ENCODE measurements at places on chromosomes 16 and 17.
A peak's percentile ranks its signal among the peaks of the same experiment; 100 is the strongest.

DNA sequence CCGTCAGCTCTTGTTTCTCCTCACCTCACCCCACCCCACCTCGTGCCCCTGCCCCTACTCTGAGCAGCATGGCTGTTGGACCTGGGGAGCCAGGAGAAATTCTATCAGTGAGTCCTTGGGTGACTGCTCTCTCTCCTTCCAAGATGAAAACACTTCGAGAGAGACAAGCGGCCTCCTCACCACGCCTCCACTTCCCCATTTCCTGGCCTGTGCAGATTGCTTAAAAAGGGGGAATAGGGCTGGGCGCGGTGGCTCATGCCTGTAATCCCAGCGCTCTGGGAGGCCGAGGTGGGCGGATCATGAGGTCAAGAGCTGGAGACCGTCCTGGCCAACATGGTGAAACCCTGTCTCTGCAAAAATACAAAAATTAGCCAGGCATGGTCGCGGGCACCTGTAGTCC, 9.5 kb downstream of the DLX4 start:
- no peak overlapping the region for H3K4me3 ChIP-seq
- no peak overlapping the region for H3K27ac ChIP-seq
- H3K36me3 ChIP-seq = no peaks in the 10 kb centered on the region

DNA sequence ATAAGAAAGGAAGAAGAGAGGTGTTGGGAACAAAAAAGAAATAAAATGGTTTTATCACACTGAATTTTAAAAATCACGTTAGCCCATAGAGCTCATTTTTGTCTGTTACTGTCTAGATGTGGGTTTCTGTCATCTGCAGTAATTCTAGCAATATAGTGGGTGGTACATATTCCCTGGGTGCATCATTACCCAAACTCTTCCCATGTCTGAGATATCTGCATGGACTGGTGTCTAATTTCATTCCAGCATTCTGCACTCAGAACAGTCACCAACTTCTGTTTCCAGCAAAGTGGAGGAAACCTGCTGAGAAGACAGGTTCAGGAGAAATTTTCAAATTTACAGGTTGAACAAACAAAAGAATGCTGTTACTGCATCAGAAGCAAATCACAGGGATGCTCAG, 263.8 kb downstream of the CDH11 start:
- no peaks in the 10 kb centered on the region for H3K27me3 ChIP-seq
- no peaks in the 10 kb centered on the region for H3K4me1 ChIP-seq
- no peak for DNase-seq
- H3K27ac ChIP-seq = no peak overlapping the region
- no peaks in the 10 kb centered on the region for H3K36me3 ChIP-seq

DNA sequence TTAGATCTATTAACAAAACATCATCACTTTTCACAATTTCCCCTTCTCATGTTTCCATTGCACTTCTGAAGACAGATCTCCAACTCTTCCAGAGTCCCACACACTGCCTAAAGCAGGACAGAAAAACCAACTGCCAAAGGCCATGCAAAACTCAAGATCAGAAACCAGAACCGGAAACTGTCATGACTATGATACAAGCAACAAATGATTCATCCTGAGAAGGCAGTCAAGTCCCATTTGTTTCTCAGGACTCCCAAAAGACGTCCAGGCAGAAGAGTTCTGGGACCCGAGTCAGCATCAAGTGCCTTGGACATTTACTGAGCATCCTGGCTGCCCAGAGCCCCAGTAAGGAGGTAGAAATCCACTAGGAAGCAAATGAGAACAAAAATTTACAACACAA, 38.8 kb downstream of the ERN1 start:
- H3K4me1 ChIP-seq = peaks cover 4% of the 10 kb centered on the region
- no peaks in the 10 kb centered on the region for H3K36me3 ChIP-seq
- H3K4me3 ChIP-seq = no peak overlapping the region

DNA sequence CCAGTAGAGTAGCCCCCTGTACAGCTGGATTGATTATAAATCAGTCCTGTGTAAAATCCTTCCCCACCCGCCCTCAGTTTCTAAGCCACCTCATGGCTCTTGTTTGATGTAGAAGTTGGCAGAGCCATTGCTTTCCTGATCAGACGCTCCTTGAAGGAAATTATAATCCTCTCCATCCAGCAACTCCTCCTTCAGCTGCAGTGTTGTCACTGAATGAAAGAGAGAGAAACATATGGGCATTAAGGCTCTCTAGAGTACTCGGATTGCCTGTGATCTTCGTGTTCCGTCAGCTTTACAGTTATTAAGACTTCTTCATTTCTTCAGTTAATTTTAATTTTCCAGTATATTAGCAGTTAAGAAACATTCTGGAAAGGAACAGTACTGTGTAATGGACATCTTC, 14.3 kb downstream of the NME2 start:
- H3K27ac ChIP-seq = no peak overlapping the region
- no peak for DNase-seq
- no peak overlapping the region for H3K4me3 ChIP-seq
- H3K4me1 ChIP-seq = no peaks in the 10 kb centered on the region
- no peaks in the 10 kb centered on the region for H3K27me3 ChIP-seq

DNA sequence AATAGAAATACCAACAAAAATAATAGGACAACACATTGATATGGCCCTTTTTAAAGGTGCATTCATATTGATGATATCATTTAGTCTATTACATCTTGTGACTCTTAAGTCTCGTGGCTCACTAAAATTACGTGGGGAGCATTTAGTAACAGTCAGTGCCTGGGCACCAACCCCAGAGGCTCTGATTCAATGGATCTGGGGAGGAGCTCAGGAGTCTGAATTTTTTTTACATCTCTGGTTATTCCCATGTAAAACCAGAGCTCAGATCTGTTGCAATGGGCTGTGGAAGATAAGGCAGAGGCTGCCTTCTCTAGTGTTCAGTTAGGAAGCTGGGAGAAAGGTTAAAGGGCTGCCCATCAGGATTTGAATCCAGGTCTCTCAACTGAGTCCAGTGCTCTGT, 549.9 kb upstream of the CDH5 start:
- H3K27ac ChIP-seq = no peak overlapping the region
- no peak overlapping the region for H3K4me3 ChIP-seq

DNA sequence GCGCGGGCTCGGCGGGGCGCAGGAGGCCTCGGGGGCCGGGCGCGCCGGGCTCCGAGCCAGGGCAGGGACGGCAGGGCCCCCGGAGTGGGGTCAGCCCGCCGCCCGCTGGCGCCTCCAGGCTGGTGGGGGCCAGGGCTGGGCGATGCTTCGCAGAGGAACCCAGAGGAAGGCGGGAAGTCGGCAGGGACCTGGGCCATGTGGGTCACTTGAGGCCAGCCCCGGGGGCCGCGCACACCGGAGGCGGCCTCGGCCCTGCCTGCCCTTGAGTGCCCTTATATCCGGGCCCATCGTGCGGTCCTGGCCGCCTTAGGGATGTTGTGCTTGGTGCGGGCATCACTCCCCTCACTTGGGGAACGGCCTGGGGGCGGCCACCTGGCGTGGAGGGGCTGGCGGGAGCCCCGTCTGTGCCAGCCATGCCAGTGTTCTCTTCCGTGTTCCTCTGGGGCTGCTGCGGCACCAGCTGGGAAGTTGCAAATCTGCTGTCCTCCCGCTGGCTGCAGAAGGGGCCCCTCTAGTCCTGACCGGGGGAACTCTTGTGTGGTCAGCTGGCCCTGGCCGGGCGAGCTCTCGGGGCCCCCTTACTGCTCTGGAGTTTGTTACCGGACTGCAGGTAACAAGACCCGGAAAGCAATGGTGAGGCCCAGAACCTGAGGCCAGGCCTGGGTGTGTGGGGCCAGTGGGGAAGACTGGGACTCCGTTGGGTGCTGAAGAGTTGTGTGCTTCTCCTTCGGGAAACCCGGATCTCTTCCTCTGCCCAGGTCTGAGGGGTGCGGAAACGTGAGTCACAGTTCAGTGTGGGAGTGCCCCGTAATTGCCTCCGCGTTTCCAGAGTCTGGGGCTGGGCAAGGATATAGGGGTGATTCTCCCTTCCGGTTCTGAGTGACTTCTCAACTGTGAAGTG, 849 bp downstream of the CAPN15 start:
- no peaks in the 10 kb centered on the region for H3K36me3 ChIP-seq
- H3K27me3 ChIP-seq = no peaks in the 10 kb centered on the region
- DNase-seq = no peak
- peaks cover 34% of the 10 kb centered on the region for H3K4me1 ChIP-seq
- peak overlapping the region; percentile 69 for H3K4me3 ChIP-seq

- no peak overlapping the region for H3K4me3 ChIP-seq
- H3K27me3 ChIP-seq = no peaks in the 10 kb centered on the region
- H3K4me1 ChIP-seq = no peaks in the 10 kb centered on the region
- H3K36me3 ChIP-seq = no peaks in the 10 kb centered on the region
Measured at GRCh38 chr17:10216213-10216938, 18.0 kb upstream of the GAS7 start.

DNA sequence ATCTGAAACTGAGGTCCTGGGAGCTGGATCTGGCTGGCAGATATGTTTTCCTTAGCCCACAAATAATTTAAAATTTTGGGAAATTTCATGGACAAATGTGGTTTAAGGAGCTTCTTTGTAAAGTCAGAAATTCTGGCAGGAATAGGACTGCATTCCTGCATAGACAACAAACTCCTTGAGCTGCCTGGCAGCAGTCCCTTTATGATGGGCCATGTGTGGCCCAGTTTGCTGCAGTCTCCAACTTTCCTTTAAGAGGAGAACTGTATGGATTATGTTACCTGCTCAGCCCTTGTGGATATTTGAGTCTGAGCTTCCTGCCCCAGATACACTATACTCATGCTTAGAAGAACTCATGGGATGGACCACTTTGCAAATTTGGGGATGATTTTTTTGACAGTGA, 48.5 kb upstream of the HS3ST2 start:
- H3K27me3 ChIP-seq = no peaks in the 10 kb centered on the region
- DNase-seq = no peak
- H3K36me3 ChIP-seq = no peaks in the 10 kb centered on the region
- H3K27ac ChIP-seq = peak overlapping the region; percentile 67

- H3K36me3 ChIP-seq = no peaks in the 10 kb centered on the region
- H3K27ac ChIP-seq = peak overlapping the region; percentile 73
- no peak overlapping the region for H3K4me3 ChIP-seq
- peaks cover 99% of the 10 kb centered on the region for H3K4me1 ChIP-seq
Measured at GRCh38 chr17:17106756-17107155, 64.5 kb downstream of the MPRIP start.

DNA sequence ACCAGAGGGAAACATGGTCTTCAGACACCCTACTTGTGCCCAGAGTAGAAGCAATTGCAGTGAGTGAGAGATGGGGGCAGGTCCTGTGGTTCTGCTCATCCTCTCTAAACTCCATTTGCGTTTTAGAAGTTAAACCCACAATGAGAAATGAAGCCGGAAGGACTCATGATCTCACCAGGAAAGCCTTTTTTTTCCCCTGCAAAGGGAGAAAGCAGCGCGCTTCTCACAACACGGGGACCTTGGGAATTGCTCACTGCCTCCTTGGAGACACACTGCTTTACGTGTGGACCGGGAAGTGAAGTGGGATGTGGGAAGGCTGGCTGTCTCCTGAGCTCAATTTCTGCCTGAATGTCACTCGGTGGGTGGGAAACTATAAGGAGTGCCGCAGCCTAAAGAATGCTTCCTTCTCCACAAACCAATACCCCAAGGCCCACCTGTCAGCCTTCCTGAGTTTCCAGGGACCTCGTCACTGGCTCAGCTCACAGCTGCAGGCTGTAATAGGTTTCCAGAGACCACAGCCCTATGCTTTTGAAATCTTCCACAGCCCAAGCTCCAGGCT, 365.4 kb downstream of the XYLT1 start:
- no peaks in the 10 kb centered on the region for H3K4me1 ChIP-seq
- DNase-seq = no peak
- no peaks in the 10 kb centered on the region for H3K27me3 ChIP-seq
- no peak overlapping the region for H3K4me3 ChIP-seq
- H3K27ac ChIP-seq = no peak overlapping the region
- H3K36me3 ChIP-seq = peaks cover 17% of the 10 kb centered on the region

DNA sequence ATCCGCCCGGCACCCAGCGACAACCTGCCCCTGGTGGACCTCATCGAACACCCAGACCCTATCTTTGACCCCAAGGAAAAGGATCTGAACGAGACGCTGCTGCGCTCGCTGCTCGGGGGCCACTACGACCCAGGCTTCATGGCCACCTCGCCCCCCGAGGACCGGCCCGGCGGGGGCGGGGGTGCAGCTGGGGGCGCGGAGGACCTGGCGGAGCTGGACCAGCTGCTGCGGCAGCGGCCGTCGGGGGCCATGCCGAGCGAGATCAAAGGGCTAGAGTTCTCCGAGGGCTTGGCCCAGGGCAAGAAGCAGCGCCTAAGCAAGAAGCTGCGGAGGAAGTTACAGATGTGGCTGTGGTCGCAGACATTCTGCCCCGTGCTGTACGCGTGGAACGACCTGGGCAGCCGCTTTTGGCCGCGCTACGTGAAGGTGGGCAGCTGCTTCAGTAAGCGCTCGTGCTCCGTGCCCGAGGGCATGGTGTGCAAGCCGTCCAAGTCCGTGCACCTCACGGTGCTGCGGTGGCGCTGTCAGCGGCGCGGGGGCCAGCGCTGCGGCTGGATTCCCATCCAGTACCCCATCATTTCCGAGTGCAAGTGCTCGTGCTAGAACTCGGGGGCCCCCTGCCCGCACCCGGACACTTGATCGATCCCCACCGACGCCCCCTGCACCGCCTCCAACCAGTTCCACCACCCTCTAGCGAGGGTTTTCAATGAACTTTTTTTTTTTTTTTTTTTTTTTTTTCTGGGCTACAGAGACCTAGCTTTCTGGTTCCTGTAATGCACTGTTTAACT, 1.0 kb downstream of the NOG start:
- H3K4me3 ChIP-seq = peak overlapping the region; percentile 48
- no peak for DNase-seq
- peaks cover 45% of the 10 kb centered on the region for H3K4me1 ChIP-seq
- peaks cover 47% of the 10 kb centered on the region for H3K27me3 ChIP-seq
- no peaks in the 10 kb centered on the region for H3K36me3 ChIP-seq

Data from tibial artery (tissue), 4 donors.